ENCODE measurements at places on chromosomes 5 and 9.
A peak's percentile ranks its signal among the peaks of the same experiment; 100 is the strongest.

GRCh38 chr9:83238871-83239640, 176.1 kb upstream of the RASEF start:
- no peak for DNase-seq

DNA sequence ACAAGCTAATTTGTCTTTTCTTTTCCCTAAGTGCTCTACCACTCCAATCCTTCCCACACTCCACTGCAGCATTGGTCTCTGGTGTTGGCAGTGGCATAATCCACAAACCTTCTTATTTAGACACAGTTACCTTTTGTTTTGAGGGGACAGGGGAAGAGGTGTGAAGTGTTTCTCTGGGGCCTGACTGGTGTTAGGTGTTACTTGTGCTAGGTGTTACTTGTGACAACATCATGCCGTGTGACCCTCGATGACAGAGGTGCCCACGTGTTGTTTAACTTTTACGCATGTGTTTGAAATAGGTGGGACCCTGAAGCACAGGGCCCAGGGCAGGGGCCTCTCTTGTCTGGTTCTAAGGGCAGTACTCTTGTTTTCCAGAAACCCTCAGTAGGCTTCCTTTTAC, 70.5 kb upstream of the SPRY4 start:
- no peak for DNase-seq

- no peak for DNase-seq
Observed at GRCh38 chr5:76384189-76384588, 18.9 kb upstream of the IQGAP2 start.

DNA sequence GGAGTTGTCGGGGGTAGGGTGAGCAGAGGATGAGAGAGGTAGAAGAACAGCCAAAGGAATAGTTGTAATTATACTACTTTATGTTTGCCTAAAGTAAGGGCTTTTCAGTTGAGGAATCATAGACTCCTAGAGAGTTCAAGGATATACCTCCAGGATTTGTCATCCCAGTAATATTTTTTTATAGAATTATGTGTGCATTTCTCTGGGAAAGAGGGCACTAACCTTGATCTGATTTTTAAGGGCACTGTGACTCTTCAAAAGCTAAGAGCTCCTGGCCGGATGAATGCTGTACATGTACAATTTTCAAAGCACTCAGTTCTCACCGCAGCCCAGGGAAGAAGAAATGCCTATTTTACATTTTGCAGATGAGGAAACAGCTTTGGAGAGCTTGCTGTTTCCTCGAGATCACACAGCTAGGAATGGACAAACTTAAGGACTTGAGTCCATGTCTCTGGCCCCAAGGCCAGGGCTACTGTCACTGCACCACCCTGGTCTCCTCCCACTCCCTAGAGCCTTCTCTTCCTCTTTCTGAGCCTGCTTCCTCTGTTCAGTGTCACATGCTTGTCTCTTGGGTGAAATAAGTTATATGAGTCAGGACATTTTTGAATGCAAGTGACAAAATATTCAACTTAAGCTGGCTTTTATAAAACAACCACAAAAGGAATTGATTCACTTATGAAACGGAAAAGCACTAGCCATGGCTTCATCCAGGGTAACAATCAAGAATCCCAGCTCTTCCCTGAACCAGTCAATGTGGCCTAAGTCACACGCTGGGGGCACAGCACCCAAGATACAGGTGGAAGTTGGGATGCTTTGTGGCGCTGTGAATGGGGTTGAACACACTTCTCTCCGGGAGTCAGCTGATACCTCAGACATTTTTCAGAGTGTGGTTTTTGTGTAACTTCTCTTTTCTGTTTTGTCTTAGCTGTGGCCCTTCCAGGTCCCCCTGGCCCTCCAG, 45.7 kb upstream of the TGFBR1 start:
- DNase-seq: peak; percentile 54

- no peak for DNase-seq
Observed at GRCh38 chr9:98917746-98918487, 25.8 kb upstream of the COL15A1 start.

GRCh38 chr5:137016783-137017324, 482.3 kb downstream of the SPOCK1 start:
- DNase-seq: no peak

Data from Peyer's patch (tissue), 4 donors.